ENCODE measurements at places on chromosomes 2 and 18.
A peak's percentile ranks its signal among the peaks of the same experiment; 100 is the strongest.

- DNase-seq = no peak
Observed at GRCh38 chr18:26468931-26469340, 79.4 kb downstream of the KCTD1 start.

DNA sequence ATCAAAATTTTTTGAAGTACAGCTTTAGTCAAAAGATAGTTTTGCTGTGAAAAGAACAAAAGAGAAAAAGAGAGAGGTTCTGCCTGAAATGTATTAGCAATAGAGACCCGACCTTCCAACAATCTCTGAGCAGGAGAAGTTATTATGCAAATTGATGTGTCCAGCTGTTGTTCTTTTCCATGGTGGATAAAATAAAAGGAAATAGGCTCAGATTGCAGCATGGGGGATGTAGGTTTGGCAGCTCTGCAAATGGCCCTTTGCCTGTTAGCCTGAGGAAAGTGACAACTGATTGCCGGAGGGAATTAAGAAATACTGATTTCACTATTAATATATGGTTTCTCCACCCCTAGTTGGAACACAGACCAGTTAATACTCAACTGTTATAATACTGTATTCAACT lies 1283.2 kb upstream of the NXPH2 start:
- DNase-seq = peak; percentile 71

GRCh38 chr2:62501794-62502500 lies 4.0 kb downstream of the TMEM17 start:
- DNase-seq = no peak

GRCh38 chr2:121128741-121129659 lies 156.0 kb downstream of the TFCP2L1 start:
- no peak for DNase-seq

DNA sequence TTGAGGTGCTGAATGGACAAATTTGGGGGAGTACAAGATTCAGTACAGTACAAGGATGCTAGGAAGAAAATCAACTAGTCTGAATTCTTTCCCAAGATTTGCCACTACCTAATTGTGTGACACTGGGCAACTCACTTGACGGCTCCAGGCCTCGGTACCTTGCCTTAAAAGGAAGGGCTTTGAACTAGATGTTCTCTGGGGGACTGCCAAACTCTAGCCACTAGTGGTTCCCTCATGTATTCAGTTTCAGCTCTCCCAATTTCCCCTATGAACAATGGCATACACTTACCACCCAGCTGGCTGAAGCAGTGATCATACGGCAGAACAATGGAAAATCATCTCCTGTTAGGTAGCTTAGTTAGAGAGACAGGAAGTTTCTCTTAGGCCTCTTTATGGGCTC lies 73.4 kb downstream of the VWC2L start:
- DNase-seq = no peak

- DNase-seq = peak; percentile 75
Observed at GRCh38 chr18:45384137-45384961, 230.9 kb upstream of the SLC14A2 start.

DNA sequence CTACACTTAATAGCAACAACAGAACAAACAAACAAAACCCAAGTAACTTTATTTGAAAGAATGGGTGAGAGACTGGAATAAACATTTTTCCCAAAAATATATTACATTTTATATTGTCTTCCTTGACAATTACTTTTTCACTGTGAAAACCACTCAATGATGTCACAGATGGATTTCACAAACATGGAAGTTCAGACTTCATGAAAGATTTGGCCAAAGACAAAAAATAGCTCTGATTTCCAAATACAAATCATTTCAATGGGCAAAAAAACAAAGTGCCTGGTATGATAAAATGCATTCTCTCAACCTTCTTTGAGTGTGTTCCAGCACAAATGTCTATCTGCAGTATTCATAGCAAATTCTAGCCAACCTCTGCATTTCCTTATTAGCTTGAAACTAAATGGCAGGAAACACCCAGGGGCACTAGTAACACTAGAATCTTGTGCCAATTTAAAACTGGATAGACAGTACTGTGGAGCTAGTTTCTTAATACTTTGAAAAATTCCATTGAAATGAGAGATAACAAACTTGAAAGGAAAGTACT lies 28.5 kb upstream of the NAPG start:
- no peak for DNase-seq

- DNase-seq = no peak
Observed at GRCh38 chr2:121455446-121455845, 75.2 kb upstream of the RNU4ATAC start.

DNA sequence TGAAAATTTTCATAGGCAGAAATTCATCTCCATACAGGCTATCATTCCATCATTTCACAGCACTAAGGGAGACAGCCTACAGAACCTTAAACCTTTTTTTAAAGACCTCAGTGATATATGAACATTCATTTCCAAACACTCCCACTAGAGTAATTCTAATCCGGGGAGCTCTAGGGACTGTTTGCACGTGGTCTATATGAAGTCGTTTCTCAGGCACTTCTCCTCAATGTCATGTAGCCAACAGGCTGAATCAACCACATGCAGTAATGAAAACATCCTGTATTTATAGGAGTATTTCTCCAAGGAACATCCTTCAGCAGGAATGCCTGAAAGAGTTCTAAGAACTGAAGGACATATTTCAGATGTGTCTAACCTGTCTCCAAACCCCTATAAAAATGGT lies 97.3 kb upstream of the CREB1 start:
- DNase-seq = no peak

Data from left hindlimb (tissue), 1 donor.